ENCODE measurements at places on chromosomes 2 and 18. TPM values are rescaled to one million over a fixed set of nuclear protein-coding genes. Genes with fewer than 3 reads are reported as not detected.

Gene SULT1C4
- not detected for total RNA-seq

Gene NR4A2
- total RNA-seq = 0.33 TPM

Gene INHBB
- total RNA-seq = not detected

Gene PSD4
- total RNA-seq = 1.6 TPM

Gene KYNU
- total RNA-seq = 1.2 TPM

Gene TUBA4B
- not detected for total RNA-seq

Gene CDCA7
- total RNA-seq = 4.7 TPM

Gene RNF152
- 14.7 TPM for total RNA-seq

Gene RAB17
- total RNA-seq = 0.83 TPM

Gene TRIM54
- not detected for total RNA-seq

Gene UPP2
- total RNA-seq = not detected

Gene CTAGE1
- total RNA-seq = not detected

Gene SCYGR4
- not detected for total RNA-seq

Gene NTSR2
- not detected for total RNA-seq
